ENCODE measurements at places on chromosomes 7 and 10.

GRCh38 chr7:135282561-135283254 is 49.1 kb downstream of the STRA8 start:
- peak; percentile 25 for DNase-seq

DNA sequence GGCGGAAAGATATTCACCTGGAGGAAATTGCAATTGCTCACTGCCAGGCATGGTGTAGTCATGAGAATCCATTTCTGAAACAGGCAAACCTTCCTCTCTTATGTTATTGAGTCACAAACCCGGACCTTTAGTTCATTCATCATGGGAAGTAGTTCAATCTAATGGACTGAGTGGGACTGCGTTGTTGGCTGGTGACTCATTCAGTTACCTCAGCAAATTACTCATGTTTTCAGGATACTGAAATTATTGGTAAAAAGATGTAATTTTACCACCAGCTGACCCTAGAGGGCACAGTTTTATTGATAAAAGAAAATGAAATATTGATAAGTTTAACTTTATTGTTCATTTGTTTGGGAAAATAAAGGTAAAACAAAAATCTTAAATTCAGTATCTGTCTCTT is 1194.4 kb upstream of the SORCS1 start:
- peak; percentile 95 for DNase-seq

DNA sequence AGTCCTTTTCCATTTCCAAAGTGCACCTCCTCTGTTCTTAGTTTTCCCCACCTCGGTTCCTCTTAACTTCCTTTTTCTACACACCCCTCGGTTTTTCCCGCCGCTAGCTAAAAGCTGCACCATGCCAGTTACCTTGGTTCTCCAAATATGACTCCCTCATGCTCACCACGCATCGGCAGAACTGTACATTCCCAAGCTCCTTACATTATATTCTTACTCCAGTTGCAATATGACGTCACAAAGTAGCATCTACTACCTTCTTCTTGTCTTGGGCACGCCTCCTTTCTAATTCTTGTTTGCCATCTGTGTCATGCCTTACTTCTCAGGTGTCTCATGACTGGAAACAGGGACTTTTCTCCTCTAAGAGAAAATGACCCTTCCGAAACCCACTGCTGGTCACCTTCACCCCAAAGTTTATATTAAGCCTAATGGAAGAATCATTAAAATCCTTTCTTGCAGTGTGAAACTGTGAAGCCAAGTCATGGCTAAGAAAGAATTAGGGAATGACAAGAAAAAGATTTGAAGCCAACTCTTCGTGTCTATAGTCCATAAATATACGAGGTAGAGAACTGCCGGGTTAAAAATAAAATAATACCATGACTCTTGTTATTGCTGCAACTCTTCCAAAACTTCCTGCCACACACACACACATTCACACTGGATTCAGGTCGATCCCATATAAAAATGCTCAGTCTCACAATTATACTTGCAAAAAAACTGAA is 1.7 kb downstream of the ESYT2 start:
- no peak for DNase-seq

GRCh38 chr10:86936661-86937501 is 20.5 kb downstream of the MMRN2 start:
- DNase-seq, result peak; percentile 50

GRCh38 chr10:8830876-8831275 is 776.4 kb downstream of the GATA3 start:
- no peak for DNase-seq

- DNase-seq, result peak; percentile 28
These were observed 14.3 kb upstream of the DAGLB start for GRCh38 chr7:6461946-6462550.

DNA sequence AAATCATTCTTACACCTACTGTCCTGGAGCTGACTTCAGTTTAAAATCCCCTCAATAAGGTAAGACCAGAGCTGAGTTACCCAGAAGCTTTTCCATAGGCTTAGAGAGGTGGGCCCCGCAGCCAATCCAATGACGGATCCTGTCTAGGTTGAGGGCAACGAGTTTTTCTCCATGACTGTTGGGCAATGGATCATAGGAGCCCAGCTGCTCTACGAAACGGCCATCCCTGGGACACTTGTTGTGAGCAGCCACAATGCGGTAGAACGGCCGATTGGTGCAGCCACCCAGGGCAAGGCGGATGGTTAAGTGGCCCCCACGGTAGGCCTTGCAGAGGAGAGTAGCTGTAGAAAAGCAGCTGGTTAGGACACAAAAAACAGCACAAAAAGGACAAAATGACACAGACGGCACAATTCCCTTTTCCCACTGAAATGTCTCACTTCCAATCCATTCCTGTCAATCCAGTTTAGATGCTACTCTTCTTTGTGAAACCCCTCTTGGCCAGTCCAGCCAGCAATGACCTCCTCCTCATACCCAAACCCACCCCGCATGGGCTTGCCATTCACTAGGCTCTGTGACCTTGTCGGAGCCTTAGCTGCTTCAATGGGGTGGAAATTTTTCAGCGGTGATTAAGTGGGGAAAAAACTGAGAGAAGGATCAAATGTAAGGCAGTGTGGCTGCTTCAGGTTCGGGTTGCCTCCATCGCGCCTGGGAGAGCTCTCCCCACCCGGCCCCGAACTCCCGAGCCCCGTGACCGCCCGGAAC is 580 bp downstream of the MRPS16 start:
- DNase-seq, result no peak

GRCh38 chr7:54955296-54955695 is 63.5 kb upstream of the EGFR start:
- DNase-seq, result no peak

DNA sequence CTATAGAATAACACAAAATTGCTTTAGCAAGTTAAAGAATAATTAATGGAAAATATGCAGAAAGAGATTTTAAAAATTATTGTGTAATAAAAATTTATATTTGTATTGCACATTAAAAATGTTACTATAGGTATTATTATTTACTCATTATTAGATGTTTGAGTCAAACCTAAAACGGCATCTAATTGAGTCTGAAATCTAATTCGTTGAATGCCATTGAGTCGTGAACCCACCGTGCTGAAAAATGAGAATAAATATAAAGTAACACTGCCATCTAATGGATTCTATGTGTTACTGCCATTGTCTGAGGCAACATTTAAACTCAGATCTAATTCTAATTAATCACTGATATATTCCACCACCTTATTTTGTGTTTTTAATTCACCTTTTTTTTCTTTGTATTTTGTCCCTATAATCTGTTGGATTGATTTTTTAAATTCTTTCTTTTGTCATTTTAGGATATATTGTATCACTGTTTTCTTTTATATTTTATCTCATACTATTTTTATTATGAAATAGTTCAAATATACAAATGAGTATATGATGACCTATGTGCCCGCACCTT is 62.2 kb downstream of the SAMD9 start:
- DNase-seq, result peak; percentile 55

DNA sequence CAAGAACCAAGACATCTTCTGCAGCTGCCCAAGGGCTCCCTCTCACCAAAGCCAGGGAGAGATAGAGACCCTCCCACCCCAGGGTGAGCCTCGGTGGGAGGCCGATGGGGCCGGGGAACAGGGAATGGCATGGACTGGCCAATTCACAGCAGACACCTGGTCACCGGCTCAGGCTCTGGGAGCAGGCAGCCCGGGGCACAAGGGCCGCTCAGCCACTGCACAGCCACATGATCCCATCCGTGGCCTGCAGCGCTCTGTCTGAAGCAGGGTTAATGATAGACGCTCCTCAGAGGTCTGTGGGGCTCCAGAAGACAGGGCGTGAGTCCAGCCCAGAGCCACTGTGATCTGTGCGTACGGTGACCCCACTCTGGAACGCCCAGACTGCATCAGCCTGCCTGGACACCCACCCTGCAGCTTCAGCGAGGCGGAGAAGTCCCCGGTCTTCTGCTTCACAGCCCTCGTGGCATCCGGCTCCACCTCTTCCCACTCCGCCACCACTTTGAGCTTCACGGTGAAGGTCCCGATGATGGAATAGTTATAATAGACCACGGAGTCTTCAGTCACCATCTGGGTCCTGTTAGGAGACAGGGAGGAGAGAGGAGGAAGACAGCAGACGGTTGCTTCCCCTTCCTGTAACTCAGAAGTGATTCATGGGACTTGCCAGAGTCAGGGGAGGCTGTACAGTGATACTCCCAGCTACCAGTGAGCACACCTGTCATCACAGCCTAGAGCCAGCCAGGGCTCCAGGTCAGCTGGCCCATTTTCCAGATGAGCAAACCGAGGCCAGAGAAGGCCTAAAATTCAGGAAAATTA is 14.0 kb downstream of the TMEM130 start:
- DNase-seq, result peak; percentile 73

DNA sequence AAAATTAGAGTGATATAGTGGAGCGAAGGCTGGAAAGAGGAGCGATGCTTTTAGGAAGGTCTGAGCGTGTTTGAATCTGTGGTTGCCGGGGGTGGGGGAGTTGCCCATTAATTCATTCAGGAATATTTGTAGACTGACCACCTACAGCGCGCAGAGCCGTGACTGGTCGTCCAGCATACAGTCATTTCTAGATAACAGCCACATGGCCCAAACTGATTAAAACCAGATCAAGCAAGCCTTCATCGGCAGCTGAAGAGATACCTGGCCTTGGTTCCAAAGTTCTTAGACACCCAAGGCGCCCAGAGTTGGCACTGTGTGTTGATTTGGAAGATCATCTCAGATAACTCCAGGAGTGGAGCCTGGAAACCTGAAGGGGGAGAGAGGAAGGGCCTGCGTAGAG is 1.7 kb downstream of the PROSER2 start:
- DNase-seq, result no peak

DNA sequence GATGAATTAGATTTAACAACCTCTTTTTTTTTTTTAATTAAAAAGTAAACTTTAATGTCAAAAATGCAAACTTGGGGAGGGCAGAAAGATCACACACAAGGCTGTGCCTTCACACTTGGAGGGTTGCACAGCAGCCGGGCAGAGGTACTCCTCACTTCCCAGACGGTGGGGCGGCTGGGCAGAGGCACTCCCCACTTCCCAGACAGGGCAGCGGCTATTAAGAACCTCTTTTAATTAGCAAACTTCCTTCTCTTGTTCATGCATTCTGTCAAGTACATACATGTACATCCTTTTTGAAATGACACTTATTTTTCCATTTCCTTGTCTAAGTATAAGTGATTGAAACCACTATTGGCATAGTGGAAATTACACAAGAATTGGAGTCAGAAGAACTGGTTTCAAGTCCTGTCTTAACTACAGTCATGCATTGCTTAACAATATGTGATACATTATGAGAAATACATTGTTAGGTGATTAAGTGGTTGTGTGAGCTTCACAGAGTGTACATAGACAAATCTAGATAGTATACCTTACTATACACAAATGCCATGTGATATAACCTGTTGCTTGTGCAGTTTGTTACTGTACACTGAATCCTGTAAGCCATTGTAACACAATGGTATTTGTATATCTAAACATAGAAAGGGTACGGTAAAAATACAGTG is 26.5 kb downstream of the BTRC start:
- no peak for DNase-seq

- no peak for DNase-seq
These were observed 24.1 kb downstream of the SSMEM1 start for GRCh38 chr7:130231792-130232191.

GRCh38 chr10:6659451-6659850 is 79.4 kb upstream of the PRKCQ start:
- DNase-seq, result no peak

DNA sequence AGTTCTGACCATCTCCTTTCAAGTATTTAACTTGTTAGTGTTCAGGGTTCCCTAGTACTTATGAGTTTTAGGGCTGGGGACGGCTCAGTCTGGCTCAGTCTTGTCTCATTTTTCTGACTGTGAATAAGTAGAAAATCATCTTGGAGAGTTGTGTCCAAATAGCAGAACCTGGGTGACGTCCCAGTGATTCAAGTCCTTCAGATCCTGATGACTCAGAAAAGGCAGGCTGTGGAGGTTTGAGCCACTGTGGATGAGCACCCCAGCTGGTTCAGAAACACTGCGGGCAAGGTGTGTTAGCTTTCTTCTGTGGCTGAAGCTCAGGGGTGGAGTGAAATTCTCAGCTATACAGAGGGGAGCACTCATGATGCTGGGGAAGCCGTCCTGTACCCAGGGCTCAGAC is 154.4 kb upstream of the NPY start:
- DNase-seq, result peak; percentile 78

DNA sequence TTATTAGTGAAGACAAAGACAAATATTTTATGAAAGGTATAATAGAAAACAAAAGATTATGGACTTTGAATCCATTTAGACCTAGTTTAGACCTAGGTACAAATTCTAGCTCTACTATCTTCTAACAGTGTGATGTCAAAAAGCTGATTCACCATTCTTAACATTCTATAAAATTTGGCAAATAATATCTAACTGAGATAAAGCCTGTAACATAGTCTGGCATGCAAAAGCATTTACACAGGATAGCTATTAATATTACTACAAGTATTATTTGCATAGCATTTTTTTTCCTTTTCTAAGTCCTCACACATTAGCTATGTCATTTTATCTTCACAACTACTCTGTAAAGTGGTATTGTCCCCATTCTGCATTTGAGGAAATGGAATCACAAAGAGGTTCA is 179.6 kb upstream of the LRRTM3 start:
- DNase-seq, result peak; percentile 58
